ENCODE measurements at places on chromosomes 11 and 22.
A peak's percentile ranks its signal among the peaks of the same experiment; 100 is the strongest.

GRCh38 chr11:65060913-65061408 is 2.6 kb upstream of the NAALADL1 start:
- no peak for DNase-seq

DNA sequence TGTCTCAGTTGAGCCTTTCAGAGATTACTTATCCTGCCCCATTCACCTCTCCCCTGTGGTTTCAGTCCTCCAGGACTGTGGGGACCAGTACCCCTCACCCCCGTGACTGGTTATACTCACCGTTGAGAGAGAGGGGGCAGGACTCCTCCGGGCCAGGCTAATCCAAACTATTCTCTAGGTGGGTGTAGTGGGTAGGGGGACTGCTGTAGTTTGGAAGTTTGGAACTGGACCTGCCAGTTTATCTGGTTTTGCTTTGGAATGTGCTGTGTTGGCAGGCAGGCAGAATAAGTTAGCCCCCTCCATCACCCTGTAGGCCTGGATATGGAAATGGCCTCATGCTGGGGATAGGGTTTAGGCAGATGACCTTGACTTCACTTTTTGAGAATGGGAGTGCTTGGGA is 13.5 kb downstream of the TEAD1 start:
- no peak for DNase-seq

- no peak for DNase-seq
Measured at GRCh38 chr11:36738292-36738861, 140.3 kb upstream of the RAG2 start.

DNA sequence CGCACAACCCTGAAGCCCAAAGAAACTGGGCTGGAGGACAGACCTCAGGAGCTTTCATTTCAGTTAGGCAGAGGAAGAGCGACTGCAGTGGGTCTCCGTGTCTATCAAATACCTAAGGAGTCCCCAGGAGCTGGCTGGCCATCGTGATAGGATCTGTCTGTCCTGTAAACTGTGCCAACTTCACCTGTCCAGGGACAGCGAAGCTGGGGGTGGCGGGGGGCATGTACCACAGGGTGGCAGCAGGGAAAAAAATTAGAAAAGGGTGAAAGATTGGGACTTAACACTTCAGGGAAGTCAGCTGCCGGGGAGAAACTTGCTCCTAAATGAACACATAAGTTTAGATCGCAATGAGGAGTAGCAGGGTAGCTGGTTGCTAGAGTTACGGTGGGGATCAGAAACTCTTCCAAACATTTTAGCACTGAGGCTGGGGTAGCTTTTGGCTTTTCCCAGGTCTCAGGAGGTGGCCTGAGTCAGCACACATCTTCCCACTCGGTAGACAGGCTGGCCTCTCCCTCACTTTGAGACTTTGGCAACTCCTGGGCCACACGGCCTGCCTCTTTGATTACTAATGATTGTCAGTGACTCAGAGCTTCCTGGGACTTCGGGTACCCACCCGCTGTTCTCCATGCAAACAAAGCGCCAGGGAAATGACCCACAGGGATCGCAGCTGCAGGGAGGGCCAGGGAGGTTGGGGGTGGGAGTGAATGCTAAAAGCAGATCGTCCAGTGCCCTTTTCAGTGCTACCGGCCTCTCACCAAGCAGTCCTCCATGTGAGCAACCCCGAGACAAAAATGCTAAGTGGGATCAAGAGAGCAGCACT is 2.9 kb upstream of the MTFP1 start:
- DNase-seq, result peak; percentile 16

DNA sequence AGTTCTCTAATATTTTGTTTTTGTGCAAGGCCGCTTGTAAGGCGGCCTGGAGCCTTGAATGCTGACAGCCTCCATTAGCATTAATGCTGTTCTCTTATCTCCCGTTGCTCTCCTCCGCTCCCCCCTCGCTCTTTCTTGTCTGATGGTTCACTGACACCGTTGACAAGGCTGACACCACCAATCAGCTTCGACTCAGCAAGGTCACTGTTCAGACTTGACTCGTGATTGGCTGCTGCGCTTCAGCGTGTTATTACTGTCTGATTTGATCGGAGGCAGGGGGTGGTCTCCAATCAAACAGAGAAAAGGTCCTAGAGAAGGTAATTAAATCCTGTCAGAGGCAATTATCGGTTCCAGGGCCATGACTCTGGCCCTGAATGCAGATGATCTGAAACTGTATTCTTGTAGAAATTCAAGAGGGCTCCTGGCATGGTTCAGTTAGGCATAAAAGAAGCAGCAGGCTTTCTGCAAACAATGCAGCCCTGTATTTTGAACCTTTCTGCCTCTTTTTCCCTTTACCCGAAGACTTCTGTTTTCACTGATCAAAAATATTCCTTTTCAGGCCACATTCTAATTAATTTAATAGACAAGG is 49.3 kb upstream of the MPPED2 start:
- no peak for DNase-seq

DNA sequence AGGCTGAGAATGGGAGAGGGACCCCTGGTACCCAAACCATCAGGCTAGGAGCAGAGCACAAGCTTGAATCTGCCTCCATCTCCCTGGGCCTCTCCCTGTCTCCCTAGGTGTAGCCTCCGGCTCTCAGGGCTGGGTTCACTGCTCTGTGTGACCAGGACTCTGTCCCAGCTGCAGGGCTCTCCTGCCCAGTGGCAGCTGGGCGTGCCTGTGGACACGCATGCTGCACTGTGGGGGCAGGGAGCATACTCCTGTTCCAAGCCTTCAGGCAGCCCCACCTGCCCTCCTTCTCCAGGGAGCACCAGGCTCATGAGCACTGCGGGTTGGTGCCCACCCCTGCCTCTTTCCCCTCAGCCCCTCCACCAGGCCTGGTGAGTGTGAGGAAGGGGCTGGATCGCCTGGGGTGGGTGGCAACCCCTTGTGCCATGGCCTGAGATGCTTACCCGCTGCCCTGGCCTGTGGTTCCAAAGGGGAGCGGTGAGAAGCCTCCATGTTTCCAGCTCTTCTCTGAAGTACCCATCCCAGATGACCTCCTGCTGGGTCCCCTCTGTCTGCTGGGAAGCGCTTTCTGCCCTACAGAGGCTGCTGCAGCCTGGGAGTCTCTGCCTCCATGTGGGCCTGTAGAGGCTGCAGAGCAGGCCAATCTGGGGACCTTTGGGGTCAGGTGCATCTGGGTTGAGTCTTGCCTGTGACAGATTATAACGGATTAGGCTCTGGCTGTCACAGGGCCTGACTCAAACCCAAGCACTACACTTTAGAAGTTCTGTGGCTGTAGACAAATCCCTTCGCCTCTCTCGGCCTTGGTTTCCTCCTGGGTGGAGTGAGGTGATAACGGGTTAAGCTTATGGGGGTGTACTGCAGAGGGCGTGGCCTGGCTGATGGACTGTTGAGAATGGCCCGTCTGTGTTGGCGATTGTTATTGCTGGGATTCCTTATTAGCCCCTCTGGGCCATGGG is 43.7 kb downstream of the WNT11 start:
- DNase-seq, result no peak

DNA sequence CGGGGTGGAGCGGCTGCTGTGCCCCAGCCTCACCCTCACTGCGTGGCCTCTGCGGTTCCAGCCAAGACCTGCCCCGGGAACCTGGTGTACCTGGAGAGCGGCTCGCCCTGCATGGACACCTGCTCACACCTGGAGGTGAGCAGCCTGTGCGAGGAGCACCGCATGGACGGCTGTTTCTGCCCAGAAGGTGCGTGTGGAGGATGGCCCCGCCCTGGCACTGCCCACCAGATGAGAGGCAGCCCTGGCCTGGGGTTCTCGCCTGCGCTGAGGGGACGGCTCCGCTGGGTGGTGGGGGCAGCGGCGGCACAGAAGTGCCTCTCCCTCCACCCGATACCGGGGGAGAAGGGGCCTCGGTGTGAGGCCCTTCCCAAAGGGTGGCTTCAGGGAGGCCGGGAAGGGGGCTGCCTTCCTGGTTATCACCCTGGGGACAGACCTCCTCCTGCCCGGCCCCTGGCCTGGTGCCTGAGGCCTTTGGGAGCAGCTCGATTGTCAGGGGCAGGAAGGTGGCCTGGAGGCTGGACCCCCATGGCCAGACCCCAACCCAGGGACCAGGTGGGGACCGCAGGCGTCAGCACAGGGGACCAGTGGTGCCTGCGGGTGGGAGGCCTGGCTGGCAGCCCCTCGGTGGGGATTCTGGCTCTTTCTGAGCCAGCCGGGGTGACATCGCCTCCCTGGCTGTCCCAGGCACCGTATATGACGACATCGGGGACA is 7.1 kb downstream of the MUC2 start:
- no peak for DNase-seq

DNA sequence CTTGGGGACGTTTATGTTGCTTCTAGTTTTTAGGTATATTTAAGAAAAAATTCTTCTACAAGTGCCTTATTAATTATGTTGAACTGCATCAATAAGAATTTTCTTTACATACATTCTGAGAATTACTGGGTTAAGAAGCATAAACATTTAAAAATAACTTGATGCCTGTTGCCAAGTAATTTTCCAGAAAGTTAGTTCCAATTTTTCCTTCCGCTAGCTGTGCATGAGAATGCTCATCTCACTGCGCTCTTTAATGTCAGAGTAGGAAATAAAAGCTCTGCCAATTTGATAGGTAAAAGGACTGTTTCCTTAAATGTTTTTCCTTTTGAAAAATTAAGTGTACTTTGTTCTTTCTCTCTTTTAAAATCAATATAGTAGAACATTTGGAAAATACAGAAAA is 113.1 kb upstream of the ZBED5 start:
- DNase-seq, result no peak

GRCh38 chr11:19432370-19433061 is 191.8 kb upstream of the E2F8 start:
- no peak for DNase-seq

DNA sequence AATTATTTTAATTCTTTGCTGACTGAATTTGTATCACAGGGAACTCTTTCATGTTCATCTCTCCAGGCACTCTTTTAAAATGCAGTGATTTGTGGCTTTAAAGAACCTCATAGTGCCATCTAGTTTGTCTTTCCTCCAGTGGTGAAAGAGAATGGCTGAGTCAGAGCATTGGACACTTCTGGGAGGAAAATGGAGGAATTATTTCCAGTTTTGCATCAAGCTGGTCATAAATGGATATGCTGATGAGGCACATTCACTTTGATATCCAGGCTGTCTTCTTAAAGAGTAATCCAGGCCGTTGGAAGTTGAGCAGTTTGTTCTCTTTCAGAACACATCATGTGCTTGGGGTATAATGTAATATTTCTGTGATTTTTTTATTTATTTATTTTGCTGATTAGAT is 273.7 kb downstream of the DDX10 start:
- no peak for DNase-seq

DNA sequence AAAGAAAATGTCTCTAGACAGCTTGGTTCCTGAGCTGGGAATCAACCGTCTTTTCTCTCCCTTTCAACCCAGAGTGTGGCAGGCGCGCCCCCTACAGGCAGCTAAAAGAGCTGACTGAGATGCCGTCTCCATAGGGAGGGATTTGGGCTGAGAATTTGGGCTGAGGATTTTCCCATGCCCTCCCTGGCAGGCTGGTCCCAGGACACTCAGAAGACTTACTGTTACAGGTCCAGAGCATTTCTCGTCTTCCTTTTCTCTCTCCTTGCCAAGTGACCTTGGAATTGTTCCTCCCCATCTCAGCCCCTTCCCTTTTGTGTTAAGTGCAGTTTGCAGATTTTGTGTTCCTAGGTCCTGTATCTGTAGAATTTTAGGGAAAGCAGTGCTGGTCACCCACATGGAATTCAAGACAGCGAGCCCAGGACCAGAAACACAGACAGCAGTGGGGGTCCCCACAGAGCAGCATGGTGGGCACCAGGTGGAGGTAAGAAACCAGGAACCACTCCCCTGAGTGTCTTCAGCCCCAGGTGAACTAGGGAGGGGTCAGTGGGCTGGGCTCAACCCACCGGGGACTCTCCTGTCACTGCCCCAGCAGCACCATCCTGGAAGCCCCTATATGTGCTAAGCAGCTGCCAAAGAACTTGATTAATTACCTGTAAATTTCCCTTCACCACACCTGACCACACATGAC is 9.9 kb upstream of the IGLL5 start:
- peak; percentile 78 for DNase-seq

DNA sequence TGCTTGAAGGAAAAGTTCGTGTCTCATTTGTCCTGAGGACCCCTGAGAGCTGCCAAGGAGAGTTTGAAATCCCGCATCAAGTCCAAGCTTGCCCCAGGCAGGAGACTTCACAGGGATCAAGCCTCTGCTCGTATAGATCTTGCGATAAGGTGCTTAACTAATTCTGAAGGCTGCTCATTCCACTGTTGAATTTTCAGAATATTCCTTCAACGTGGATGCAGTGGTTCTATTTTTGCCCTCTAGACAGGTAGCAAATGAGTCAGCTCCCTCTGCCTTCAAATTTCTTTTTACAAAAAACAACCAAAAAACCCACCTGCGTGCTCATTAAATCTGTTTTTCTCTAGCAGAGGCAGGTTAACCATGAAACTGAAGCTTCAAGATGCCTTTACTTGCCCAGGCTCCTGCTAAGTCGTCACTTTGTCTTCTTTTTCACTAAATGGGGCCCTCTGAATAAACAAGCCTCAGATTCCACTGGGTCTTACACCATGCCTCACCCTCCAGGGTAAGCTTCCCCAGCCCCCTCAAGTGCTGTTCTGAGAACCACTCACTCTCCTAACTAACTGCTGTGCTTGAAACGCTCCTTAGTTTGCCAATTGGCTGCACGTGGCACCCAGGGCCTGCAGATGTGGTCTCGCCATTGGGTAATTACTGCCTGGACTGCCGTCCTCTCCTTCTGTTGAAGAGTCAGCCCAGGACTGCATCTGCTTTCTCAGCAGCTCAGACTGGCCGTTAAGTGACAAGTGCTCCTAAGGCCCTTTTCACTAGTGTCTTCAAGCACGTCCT is 105.0 kb downstream of the TRPC6 start:
- no peak for DNase-seq

GRCh38 chr11:8584511-8584910 is 9.5 kb downstream of the STK33 start:
- DNase-seq, result no peak

DNA sequence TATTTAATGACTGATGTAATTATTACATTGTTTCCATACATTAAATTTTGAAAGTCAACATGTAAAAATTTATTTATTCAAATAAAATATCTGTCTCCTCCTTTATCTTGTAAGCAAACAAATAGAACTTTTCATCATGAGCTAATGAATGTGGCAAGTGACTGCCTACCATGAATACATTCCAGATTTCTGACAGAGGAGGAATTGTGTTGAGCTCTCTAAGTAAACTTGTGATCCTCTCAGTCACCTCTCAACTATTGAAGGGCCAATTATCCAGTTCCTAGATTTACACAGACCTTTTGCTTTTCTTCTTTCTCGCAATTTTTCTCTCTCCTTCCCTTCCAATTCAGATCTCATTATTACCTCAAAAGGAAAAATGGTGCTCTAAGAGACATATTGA is 21.5 kb downstream of the PRRG4 start:
- DNase-seq, result no peak

- DNase-seq, result no peak
Measured at GRCh38 chr11:77779935-77780334, 40.6 kb downstream of the RSF1 start.

GRCh38 chr22:44205516-44206329 is 25.0 kb downstream of the PARVG start:
- no peak for DNase-seq

- DNase-seq, result no peak
Measured at GRCh38 chr22:44736581-44737405, 15.6 kb upstream of the ARHGAP8 start.

GRCh38 chr11:13051257-13051656 is 42.1 kb downstream of the RASSF10 start:
- no peak for DNase-seq

- no peak for DNase-seq
Measured at GRCh38 chr11:80733361-80733760, 1292.5 kb upstream of the TENM4 start.
